ENCODE measurements at places on chromosomes 1 and 21.
A peak's percentile ranks its signal among the peaks of the same experiment; 100 is the strongest.

DNA sequence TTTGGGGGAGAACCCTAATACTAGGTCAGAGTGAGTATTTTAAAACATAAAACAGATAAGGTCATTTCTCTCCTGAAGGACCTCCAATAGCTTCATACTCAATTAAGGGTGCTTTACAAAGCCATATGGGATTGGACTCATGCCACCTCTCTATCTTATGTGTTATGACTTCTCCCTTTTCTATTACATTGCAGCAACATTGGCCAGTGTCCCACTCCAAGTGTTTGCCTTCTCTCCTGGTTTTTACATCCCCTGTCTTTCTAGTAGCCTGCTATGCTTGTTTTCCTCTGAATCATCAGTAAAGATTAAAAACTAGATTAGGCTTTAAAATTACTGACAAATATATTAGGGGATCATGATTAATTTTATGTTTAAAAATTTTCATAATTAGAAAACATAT, 66.6 kb downstream of the SCMH1 start:
- DNase-seq, result no peak

GRCh38 chr1:169741666-169742394, 8.0 kb upstream of the SELE start:
- no peak for DNase-seq

DNA sequence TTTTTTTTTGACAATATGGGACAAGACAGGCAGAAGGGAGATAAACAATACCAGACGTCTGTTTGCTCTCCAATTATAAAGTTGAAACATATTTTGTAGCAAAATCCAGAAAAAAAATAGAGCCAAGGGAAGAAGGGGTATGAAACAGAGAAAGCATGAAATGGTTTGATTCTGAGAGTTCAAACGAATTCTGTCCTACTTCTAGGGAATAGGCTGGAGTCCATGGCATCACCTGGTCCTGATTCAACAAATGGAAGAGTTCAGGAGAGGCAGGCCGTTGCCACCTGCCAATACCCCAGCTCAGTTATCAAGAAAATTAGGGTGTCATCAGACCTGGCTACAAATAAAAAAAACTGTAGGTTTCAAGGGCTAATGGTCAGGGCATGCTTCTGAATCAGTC, 71.8 kb downstream of the CLSTN1 start:
- no peak for DNase-seq

GRCh38 chr21:43771199-43771675, 4.9 kb downstream of the CSTB start:
- DNase-seq, result no peak

- DNase-seq, result no peak
Measured at GRCh38 chr1:243561588-243562319, 288.3 kb downstream of the AKT3 start.

- no peak for DNase-seq
Measured at GRCh38 chr1:162498496-162498810, 835 bp downstream of the UHMK1 start.

GRCh38 chr1:168864266-168864665, 135.3 kb upstream of the DPT start:
- DNase-seq, result no peak

DNA sequence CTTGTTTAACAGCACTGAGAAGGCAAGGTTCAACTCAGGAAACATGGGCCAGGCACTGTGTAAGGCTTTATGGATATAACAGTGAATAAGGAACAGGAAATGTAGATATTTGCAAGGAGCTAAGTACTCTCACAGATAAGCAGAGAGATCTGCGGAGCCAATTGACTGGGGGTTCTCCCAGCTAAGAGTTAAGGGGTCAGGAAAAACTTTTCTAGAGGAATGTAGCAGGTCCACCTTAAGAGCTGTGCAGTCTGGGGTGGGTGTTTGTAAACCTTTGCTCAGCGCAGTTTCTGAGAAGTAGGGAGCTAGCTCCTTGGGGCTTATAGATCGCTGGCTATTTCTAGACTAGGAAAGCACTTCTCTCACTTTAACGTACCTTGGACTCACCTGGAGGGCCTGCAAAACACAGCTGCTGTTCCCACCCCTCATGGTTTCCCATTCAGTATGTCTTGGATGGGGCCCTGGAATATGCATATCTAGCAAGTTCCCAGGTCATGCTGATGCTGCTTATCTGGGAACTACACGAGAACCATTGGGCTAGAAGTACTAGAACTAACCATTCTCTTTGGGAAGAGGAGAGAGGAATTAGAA, 51.7 kb downstream of the TLCD4 start:
- DNase-seq, result no peak

DNA sequence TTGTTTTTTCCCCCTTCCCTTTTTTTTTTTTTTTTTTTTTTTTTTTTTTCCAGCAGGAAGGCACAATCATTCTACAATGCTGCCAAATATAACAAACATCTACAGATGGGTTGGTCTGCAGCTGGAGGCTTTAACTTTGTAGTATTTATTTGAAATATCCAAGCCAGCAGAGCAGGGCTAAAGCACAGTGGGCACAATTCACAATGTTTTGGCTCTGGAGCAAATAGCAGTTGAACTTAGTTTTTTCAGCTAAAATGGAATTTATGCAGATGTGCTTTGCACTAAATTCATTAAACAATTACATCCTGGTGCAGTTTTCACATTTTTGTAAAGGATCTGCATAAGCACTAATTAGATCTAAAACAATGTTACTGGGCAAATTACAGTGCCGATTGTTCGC, 39.8 kb upstream of the ZBTB18 start:
- no peak for DNase-seq

DNA sequence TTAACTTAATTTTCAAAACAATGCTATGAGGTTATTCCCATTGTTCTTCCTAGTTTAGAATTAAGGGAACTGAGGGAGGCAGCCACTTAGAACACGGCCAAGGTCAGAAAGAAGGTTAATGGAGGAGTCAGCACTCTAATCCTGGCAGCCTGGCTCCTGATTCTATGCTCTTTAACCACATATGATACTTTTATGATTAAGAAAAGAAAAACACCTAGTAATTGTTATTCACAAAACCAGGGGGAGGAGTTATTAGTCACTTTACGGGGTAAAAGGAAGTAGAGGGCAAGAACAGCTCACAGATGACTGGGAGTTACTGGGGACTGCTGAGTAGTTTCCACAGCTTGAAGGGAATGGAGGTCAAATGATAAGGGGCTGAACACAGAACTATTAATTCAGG, 38.6 kb downstream of the GADD45A start:
- DNase-seq, result no peak

- no peak for DNase-seq
Measured at GRCh38 chr1:220873868-220874655, 5.2 kb upstream of the HLX start.

DNA sequence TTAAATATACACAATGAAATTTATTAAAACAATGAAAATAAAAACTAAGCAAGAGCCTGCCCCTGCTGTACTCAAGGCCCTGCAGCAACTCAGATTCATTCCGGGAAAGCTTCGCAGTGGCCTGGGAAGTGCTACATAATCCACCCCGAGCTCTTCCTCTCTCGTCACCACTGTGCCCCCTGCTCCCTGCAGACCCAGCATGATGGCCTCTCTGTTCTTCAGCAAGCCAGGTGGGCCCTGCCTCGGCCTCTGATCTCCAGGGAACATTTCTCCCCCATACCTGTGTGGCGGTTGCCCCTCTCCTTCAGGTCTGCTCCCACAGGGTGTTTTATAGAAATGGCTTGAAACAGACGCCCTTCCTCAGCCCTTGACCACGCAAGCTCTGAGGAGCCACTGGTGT, 10.6 kb downstream of the RNF187 start:
- DNase-seq, result no peak

- DNase-seq, result no peak
Measured at GRCh38 chr1:229952670-229953520, 114.1 kb upstream of the GALNT2 start.

DNA sequence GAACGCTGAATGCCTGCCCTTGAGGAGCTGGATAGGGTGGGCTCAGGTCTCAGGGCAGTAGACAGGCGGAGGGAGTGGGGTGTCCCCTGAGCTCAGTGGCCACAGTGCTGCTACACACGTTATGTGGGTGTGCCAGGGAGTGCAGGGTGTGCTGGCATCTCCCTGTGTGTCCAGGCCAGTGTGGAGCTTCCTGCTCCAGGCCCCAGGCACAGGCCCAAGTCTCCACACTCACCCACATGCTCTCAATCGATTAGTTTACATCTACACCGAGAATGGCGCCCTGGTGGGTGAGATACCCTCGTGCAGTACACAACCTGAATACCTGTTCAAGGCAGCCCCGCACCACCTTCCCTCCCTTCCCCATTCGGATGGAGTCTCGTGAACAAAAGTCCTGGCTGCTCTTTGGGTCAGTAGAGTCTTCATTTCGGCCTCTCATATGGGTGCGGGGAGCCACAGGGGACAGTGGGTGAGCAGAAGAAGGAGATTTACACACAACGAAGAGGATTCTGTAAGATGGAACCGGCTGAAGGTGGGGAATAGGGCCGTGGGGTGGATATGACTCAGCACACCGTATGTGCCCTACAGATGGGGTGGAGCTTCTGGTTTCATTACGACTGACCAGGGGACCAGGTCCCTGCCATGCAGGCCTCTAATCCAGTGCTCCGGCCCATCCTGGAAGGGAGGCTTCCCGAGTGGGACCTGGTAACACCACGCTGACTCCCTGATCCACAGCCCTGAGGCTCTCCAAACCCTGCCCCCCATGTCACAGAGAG, 93.3 kb downstream of the SPSB1 start:
- DNase-seq, result no peak

- peak; percentile 43 for DNase-seq
Measured at GRCh38 chr21:43274022-43274945, 105.5 kb downstream of the CRYAA start.

- DNase-seq, result no peak
Measured at GRCh38 chr1:37509181-37509580, 5.4 kb downstream of the MEAF6 start.

DNA sequence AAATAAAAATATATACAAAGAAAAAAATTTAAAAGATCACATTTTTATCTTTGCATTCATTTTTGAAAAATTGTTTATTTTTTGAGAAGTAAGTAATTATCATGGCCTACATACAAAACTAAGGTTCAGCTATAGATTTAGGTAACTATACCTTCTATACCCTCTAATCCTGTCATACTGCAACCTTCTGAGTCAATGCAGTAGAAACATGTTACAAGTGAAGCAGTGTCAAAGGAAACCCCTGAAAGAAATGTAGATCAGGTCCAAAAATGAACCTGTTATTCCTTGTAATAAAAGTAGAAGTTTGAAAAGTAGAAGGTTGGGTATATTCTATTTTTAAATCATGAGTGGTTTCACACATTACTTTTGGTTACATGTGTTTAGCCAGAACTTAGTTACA, 51.3 kb downstream of the PTGS2 start:
- DNase-seq, result no peak

DNA sequence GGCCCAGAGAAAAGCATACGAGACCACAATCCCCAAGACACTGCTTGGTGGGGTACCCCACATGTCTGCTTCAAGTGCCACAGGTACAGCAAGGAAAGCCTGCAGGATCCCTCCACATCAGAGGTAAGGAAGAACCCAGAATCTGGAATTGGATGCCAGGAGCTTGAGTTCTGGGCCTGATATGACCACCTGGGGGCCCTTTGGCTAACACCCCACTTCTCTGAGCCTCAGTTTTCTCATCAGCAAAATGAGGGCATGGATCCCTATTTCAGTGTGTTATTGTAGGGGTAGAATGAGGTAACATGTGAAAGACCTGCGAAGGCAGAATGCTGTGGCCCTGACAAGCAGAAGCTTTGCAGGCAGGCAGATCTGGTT, 24.5 kb downstream of the NAV1 start:
- no peak for DNase-seq

- peak; percentile 11 for DNase-seq
Measured at GRCh38 chr1:66446261-66447001, 87.5 kb upstream of the SGIP1 start.

DNA sequence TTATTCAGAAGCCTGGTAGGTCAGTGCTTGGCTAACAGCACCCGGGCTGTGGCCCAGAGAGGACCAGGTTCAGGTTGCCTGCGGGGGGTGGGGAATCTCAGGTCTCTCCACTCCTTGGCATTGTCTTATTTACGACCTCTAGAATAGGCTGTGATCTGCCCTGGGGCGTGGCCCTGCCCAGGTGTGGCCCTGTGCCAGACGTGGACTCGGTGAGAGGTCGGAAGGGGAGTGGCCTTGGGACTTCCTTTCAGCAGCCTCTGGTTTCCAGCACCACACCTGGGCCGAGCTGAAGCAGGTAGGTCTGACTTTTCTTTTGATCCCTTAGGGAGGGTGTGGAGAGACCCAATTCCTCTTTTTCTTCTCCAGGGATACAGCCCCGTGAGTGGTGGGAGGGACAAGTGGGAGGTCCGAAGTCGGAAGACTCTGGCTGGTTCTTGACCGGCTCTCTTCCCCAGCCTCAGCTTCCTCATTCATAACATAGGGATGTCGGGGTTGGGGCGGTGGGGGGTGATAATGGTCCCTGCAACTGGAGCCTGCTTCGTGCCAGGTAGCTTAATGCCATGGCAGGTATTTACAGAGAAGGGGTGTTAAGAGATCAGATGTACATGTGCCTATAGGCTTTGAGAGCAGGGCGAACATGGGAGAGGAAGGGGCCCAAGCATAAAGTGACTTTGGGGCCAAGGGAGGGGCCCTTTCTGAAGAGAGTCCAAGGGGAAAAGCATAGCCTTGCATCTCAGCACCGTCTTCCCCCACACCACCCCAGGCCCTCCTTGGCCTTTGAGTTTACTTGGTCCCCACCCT, 16.5 kb downstream of the ACOT11 start:
- DNase-seq, result no peak

- DNase-seq, result peak; percentile 77
Measured at GRCh38 chr1:52552236-52552504, 722 bp downstream of the TUT4 start.

- peak; percentile 86 for DNase-seq
Measured at GRCh38 chr1:230426246-230427093, at the start of gene PGBD5. PGBD5 (minus strand) TSS chr1:230426332; CDS start chr1:230425928, 404 bp downstream.

DNA sequence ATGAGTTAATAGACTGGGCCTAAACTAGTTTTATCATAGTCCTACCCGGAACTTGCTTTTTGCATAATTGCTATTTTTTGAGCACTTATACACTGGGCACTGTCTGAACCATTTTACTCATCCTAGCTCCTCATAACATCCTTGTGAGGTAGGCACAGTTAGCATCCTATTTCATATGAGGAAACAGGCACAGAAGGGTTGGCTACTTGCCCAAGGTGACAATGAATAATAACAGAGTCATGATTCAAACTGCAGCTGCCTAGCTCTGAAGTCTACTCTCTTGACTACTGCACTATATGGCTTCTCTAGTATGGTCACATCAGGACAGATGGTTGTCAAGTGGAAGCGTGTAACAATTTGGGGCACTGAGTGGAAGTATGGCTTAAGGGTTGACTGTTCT, 18.2 kb upstream of the RC3H1 start:
- no peak for DNase-seq

DNA sequence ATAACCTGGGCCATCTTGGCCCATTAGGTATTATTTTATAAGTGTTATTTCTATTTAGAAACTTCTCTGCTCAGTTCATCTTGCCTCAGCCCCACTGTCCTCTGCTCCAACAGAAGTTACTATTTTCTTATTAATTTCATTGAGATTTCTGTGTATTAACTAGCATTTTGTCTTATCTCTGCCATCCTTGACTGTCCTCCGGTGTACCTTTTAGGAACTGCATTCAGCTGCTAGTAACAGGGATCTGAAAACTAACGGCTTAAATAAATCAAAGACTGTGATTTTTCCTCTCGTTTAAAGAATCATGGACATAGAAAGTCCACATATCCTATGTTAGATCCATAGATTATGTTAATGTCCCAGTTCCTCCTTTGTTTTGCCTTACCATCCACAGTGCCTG, 382.5 kb downstream of the MATN1 start:
- no peak for DNase-seq

GRCh38 chr1:119422631-119423030, 7.7 kb downstream of the HSD3B2 start:
- DNase-seq, result no peak

- no peak for DNase-seq
Measured at GRCh38 chr1:178580096-178580495, 67.2 kb downstream of the TEX35 start.

GRCh38 chr1:236552096-236552495, 28.3 kb downstream of the LGALS8 start:
- DNase-seq, result no peak
